Cortex of kidney (tissue), 1 donor: ENCODE measurements at places on chromosomes 13 and 19.

GRCh38 chr13:22287343-22287920 is 616.6 kb downstream of the FGF9 start:
- no peak for DNase-seq

DNA sequence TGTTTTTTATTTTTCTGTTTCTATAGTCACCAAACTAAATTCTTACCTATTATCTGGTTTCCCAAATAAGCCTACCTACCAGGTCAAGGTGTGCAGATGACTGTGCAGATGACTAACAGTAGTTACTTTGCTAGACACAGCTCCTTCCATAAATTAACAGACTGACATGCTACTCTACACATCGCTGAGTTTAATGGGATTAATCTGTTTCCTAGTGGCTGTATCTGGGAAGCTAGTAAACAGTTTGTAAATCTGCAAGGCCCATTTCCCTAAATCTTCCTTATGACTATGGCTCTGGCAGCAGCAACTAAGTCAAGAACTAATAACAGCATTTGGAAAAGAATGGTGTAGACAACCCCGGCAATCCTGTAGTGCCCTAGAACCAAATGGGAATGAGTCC is 27.9 kb downstream of the MIPEP start:
- DNase-seq = no peak

DNA sequence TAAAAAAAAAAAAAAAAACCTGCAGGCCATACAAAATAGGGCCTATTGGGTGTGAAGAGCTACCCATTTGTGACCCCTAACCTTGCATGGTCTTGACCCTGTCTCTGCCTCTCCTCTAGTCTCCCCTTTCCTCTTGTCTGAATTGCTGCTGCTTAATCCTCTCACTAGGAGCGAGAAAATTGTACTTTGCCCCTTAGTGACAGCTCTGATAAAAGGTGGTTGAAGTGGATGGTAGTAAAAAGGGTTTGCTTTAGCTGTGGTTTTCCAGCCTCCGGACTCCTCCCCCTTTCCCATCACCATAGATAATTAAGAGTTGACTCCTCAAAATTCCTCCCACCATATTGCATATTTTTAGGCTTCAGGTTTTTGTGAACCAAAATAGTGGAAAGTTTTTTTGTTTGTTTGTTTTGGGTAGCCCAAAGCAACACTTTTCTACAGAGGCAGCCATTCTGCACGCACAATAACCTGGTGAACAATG is 23.5 kb downstream of the ACTN4 start:
- DNase-seq = no peak

DNA sequence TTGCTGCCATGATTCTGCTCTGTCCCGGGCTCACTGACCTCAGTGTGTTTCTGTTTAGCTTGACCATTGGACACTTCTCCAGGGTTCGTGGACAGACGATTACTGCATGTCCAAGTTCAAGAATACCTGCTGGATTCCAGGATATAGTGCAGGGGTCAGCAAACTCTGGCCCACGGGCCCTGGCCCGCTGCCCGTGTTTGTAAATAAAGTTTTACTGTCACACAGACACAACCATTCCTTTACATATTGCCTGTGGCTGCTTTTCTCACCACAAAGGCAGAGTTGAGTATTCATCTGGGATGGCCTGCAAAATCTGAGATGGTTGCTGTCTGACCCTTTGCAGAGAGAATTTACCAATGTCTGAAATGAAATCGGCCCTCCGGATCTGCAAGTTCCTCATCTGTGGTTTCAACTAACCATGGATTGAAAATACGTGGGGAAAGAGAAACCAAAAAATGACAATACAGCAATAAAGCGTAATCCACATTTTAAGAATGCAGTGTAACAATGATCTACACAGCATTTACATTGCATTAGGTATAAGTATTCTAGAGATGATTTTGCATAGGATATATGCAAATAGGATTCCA is 25.9 kb upstream of the F2RL3 start:
- no peak for DNase-seq

- no peak for DNase-seq
Observed at GRCh38 chr13:111492341-111492950, 172.0 kb downstream of the TEX29 start.

DNA sequence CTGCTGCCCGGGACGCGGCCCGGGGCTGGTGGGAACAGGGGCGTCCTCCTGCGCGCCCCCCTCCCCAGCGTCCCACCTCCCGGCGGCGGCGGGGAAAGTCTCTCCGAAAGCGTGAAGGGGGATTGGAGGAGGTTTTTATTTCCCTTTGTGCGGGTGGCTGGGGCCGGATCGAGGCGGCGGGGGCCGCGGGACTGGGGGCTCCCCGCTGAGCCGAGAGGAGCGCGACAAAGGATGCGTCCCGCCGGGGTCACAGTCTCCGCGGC is 132 bp downstream of the SHD start:
- no peak for DNase-seq

GRCh38 chr13:51905787-51906186 is 44.0 kb downstream of the CCDC70 start:
- DNase-seq = no peak
